Astrocyte of the hippocampus (primary cell): ENCODE measurements at places on chromosomes 12 and 14.

GRCh38 chr14:75487155-75487671 is 35.1 kb upstream of the BATF start:
- DNase-seq, result no peak

DNA sequence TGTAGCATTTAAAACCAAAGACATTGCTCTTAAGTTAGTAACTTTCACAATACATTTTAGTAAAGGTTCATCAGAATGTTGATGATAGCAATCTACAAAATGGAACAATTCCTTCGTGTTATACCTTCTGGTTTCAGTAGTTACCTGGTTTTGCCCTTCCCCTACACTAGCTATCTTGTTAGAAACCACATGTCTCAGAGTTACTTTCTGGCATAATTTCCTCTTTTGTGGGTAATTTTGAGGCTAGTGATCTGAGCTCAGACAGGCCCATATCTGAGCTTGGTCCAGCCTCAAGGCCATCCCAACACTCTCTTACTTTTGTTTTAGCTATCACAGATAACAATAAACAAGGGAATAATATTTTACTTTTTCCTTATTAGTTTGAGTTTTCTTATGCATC is 196.9 kb downstream of the KITLG start:
- DNase-seq, result no peak

- no peak for DNase-seq
These were observed 10.5 kb upstream of the B4GALNT3 start for GRCh38 chr12:449203-449602.

DNA sequence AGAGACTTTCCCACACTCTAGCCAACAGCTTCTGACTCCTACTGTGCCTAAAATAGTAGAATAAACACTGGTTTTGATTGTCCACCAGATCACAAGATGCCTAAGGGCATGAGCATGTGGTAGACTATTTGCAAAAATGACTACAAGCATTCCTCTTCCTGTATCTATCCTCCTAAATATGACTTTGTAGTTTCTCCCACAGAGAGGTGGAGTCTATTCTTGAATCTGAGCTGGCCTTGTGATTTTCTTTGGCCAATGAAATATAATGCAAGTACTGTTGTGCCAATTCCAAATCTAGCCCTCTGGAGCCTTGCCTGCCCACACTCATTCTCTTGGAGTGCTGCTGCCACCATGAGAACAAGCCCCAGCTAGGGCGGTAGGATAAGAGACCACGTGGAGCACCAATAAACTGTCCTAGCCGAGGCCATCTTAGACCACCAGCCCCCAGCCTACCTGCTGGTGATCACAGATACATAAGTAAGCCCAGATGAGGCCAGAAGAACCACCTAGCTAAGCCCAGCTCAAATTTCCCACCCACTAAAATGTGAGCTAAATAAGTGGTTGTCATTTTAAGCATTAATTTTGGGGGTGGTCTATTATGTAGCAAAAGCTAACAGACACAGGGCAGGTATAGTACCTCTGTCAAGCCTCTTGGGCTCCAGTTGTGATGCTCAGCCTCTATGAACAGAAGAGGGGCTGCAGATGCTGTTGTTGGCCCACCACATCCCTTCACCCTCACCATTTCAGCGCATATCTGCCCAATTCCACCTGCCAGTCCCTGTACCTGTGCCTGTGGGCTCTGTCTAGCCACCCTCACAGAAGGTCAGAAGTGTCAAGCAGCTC is 17.9 kb downstream of the ZFP36L1 start:
- DNase-seq, result no peak

GRCh38 chr12:115811045-115811444 is 466.4 kb downstream of the MED13L start:
- no peak for DNase-seq

GRCh38 chr14:52119030-52119429 is 50.2 kb upstream of the NID2 start:
- no peak for DNase-seq

DNA sequence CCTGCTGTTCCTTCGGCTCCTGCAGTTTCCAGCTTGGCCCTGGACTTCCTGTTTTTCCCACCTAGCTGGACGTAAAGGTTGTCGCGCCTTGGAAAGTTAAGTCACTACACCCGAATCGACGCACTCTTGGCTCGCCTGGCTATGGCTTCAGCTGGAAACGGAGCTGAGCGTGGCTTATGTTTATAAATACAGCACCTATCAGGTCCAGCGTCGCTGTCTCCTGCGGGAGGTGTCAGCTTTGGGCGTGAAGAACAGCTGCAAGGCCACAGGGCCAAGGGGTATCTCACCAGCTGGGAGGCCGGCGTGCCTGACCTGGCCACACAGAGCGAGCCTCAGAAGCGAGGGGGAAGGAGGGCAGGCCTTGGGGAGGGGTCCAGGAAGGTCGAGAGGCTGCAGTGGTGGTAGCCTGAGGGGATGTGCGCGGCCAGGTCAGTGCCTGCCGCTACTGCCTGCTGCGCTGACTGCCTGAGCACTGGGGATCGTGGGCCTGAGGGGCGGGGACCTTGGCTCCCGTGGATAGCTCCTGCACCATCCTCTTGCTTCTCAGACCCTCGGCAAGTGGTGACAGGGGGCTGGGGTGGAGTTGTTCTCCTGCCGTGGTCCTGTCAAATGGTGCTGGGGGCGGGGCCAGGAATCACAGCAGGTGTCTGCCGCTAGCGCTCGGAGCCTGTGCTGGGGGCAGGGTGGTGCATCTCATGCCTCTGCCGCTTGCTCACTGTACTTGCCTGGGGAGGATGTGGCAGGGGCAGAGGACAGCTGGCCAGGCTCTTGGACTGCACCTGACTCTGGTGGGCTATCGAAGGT is 12.5 kb downstream of the PACS2 start:
- DNase-seq, result no peak

DNA sequence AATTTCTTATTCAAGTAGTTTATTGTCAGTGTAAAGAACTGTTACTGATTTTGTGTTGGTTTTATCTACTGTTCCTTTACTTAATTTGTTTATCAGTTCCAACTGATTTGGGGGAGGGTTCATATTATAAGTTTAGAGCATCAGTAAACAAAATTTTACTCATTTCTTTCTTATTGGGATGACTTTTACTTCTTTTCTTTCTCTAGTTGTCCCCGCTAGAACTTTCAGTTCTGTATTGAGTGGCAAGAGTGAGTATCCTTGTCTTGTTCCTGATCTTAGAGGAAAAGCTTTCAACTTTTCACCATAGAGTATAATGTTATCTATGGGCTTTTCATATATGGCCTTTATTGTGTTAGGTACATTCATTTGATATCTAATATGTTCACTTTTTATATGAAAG is 584.1 kb downstream of the LRFN5 start:
- DNase-seq, result no peak

- peak; percentile 11 for DNase-seq
These were observed 72.8 kb downstream of the ANKS1B start for GRCh38 chr12:99911967-99912366.

GRCh38 chr14:76434220-76434619 is 58.3 kb downstream of the ESRRB start:
- no peak for DNase-seq
